ENCODE measurements at places on chromosomes 2 and 18.

- DNase-seq, result no peak
These were observed 29.6 kb upstream of the DSC3 start for GRCh38 chr18:31072175-31072574.

GRCh38 chr2:41972819-41973218 lies 75.0 kb upstream of the PKDCC start:
- no peak for DNase-seq

GRCh38 chr18:9711361-9712129 lies 3.4 kb downstream of the RAB31 start:
- no peak for DNase-seq

DNA sequence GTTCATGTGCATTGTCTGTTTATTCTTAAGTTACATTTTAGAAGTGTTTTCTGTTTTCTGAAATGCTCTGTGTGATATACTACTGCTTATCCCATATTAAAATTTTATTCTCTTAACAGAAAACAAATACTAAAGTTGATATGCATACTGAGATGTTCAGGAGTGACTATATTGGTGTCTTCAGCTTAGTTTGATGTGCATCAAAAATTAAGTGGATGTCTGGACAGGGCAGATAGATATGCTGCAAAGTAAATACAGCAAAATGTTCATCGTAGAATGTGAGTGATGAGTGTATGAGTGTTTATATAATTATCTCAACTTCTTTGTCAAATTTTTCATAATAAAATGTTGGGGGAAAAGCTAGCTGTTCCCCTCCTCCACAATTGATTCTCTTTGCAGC lies 13.2 kb downstream of the VAPA start:
- no peak for DNase-seq

- peak; percentile 58 for DNase-seq
These were observed 36.1 kb downstream of the TRPM8 start for GRCh38 chr2:233953087-233953801.

- DNase-seq, result no peak
These were observed 81.3 kb downstream of the CDC42EP3 start for GRCh38 chr2:37590119-37590571.

DNA sequence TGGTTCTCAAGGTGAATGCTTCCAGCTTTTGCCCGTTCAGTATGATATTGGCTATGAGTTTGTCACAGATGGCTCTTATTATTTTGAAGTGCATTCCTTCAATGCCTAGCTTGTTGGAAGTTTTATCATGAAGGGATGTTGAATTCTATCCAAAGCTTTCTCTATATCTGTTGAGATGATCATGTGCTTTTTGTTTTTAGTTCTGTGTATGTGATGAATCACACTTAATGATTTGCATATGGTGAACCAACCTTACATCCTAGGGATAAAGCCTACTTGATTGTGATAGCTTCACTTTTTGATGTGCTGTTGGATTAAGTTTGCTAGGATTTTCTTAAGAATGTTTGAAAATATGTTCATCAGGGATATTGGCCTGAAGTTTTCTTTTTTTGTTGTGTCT lies 112.1 kb downstream of the MBD2 start:
- no peak for DNase-seq

GRCh38 chr2:29113891-29114321 lies 1.3 kb upstream of the CLIP4 start:
- DNase-seq, result peak; percentile 82

GRCh38 chr2:156110890-156111289 lies 221.6 kb downstream of the NR4A2 start:
- DNase-seq, result no peak

GRCh38 chr2:120869036-120869729 lies 133.5 kb downstream of the GLI2 start:
- DNase-seq, result no peak

- DNase-seq, result no peak
These were observed 27.7 kb upstream of the ELOA2 start for GRCh38 chr18:47063096-47063495.

- DNase-seq, result peak; percentile 95
These were observed 1472.3 kb upstream of the CELF4 start for GRCh38 chr18:39037925-39038324.

GRCh38 chr2:235990344-235990743 lies 177.8 kb downstream of the GBX2 start:
- no peak for DNase-seq

DNA sequence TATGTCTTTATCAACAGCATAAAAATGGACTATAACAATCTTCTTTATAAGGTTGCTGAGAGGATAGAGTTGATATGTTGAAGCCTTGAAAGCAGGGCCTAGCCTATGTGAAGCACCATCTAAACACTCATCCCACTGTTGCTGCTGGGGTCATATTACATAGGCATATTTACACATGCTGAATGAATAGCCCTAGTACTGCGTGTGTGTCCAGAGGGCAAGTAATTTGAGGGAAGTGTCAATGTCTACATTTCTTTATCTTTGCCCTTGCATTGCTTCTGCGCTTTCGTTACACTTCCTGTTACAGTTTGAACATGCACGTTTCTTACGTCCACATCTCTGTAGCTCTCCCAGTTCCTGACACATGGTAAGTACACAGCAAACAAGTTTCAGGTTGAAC lies 280.3 kb upstream of the ATP5MC3 start:
- DNase-seq, result peak; percentile 92

All from NCI-H510A treated with DMSO at 0.1 percent for 48 hours (cell line).